ENCODE measurements at places on chromosomes 16 and 17.
A peak's percentile ranks its signal among the peaks of the same experiment; 100 is the strongest.

GRCh38 chr16:86598607-86599565 is 20.5 kb downstream of the FOXL1 start:
- DNase-seq, result no peak

GRCh38 chr16:85101956-85102630 is 10.2 kb downstream of the CIBAR2 start:
- no peak for DNase-seq

DNA sequence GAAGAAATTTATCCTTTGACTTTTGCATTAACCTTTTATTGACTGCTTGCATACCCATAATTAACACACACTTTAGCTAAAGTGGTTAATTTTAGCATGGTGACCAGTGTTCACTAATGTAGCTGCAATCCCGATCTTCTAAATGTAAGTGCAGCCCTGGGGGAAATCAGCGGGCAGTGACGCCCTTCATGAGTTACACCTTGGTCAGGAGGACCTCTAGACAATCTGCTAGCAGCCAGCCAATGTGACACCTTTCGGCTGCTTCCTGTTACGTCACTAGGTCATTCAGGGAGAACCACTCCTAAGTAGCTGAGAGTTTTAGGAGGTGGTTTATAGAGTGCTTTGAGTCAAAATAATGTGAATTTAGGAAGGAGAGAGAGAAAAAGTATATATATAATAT is 180.5 kb downstream of the IRX3 start:
- DNase-seq, result no peak

- DNase-seq, result no peak
These were observed 6.4 kb upstream of the LGALS9 start for GRCh38 chr17:27624539-27624938.

GRCh38 chr17:73717690-73718089 is 73.4 kb upstream of the SDK2 start:
- no peak for DNase-seq

- no peak for DNase-seq
These were observed 18.5 kb downstream of the ANKRD40 start for GRCh38 chr17:50689251-50689650.

GRCh38 chr17:2089021-2089422 is 34.1 kb downstream of the HIC1 start:
- no peak for DNase-seq

DNA sequence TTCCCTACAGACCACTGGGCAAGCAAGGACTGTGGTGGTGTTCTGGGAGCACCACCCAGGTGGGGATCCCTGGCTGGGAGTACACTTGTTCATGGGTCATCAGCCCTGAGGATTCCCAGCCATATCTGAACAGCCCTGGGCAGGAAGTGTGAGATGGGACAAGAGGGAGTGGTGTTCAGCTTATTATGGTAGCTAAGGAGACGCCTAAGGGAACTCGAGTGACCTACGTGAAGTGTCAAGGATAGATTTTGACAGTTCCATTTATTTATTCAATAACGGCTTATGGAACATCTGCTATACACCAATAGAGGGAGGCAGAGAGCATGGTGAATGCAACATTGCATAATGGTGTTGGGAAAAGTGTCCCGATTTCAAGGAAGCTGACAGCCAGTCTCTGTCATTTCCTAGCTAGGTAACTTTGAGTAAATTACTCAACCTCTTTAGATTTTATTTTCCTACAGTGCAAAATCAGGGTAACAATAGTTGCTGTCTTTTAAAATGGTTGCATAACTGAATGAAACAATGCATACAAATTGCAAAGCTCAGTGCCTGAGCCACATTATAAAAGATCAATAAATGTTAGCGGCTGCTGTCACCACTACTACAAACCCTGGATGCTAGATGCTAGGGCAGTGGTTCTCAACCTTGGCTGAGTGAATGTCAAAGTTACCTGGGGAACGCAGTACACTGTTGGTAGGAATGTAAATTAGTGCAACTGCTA is 534.1 kb downstream of the GRIN2A start:
- no peak for DNase-seq

DNA sequence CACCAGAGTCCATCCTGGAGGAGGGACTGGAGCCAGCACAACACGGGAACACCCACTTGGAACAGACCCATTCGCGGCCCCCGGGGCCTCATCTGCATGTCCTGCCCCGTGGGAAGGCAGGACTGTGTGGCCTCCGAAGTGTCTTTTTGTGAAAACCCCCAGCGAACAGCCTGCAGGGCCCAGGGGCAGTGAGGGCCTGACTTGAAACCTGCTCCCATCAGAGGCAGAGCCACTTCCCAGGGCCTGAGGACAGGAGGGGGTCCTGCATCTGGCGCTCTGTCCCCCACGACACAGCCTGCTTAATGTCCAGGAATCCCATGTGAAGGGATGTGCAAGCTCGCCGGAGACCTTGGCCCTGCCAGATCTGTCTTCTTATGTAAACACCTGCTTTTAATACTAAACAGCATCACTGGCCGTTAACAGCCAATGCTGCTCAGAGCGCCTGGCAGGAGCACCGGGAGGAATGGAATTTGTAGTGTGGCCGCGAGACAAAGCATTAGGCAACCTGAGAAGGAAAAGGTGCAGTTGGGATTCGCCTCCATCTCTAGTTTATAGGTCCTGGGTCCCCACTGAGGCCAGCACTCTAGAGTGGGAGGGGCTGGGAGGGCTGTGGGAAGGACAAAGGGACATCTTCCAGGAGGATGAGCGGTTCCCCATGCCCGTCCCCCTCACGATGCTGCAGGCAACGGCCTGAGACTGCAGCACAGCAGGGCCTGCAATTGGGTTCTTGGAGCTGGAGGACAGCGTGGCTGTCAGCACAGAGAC is 9.6 kb upstream of the EVPL start:
- DNase-seq, result no peak

DNA sequence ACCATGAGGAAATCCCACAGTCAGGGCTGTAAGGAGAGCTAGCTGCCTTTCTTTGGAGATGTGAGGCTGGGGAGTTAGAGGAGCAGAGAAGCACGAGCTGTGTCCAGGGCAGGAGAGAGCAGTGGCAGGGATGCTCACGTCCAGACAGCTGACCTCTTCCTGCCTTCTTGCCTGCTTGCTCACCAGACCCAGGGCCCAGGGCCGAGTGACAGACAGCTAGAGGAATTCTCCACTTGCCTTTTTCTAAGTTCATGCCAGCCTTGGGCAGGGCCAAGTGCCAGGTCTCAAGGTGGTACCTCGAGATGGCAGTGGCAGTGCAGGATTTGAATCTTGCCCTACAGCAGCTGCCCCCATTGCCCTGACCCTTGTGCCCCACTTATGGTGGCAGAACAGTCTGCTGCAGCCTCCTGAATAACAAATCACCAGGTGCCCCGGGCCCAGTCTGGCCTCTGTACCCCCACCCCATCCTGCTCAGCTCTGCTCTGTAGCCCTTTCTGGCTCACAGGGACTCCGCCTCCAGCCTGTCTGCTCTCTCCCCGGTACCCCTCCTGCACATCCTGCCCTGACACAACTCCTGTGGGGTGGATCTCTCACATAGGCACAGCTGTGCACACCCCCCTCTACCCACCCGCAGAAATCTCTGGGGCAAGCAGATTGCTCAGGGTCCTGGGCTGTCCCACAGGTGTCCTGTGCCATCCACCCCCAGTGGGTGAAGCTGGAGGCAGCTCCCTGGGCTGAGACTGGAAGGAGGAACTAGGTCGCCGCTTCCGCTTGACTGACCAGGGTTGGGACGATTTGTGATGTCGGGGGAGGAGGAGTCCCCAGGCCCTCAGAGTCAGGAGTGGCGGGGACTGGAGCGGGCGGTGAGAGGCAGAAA is 25.9 kb downstream of the GRIN2C start:
- DNase-seq, result peak; percentile 43

DNA sequence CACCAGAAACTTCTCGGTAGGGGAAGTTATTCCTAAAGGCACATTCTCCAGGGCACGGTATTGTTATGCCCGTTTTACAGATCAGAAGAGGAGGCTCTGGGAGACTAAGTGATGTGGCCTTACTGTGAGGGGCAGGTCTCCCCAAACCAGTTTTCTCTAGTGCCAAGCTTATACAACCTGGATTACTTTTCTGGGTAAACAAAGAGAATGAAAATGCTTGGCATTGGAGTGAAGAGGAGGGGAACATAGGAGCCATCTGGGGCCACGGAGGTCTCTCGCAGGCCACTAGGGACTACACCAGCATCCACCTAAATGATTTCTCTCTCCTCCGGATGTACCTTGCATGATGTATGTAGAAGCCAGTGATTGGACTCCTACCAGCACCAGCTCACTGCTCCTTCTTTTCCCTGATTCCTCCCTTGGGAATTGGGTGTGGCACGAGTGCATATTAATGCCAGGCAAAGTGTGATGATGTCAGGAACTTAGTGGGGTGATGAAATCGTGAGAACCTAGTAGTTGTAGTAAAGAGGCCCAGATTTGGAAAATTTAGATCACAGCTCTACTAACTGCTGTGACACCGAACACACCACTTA is 674 bp downstream of the TOM1L1 start:
- DNase-seq, result no peak

Measured in substantia nigra (tissue), 51 donors.